ENCODE measurements at places on chromosomes 1 and 21.

DNA sequence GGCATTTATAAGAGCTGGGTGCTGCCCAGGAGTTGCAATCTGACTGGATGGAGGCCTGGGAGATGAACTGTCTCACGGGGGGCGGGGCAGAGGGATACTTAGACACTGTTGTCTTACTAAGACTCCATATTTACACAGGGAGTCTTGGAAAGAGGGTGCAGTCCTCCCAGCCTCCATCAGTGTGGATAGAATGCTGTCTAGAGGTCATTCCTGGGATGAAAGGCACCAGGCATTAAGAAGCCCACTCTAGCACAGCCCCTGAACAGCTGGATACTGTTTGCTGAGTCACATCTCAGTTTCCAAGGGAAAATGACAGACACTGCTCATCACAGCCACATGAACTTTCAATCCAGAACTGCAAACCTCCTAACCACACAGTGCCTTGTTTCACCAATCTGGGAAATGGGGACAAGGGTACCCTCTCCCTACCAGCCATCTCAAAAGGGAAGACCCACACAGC, 43.3 kb downstream of the SSBP3 start:
- no peak for DNase-seq

DNA sequence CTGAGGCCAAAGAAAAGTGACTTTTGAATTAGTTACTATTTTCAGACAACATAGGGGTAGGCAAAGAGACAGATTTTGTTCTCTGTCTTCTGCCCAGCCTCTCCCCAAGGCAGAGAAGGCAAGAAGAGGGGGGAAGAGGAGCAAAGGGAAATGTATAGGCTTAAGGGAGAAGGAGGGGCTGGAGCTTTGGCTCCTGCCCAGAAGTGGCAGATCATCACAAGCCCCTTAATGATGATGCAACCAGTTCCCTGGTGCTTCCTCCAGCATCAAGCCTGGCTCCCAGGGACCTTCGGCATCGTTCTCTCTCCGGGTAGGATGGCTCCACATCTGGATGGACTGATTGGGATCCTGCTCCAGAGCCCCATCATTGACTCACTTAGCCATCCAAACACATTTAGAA, 112.8 kb downstream of the KCND3 start:
- no peak for DNase-seq

- peak; percentile 50 for DNase-seq
Observed at GRCh38 chr1:245235156-245235555, 80.4 kb downstream of the KIF26B start.

GRCh38 chr1:163535807-163536206, 214.1 kb downstream of the NUF2 start:
- DNase-seq: peak; percentile 4

DNA sequence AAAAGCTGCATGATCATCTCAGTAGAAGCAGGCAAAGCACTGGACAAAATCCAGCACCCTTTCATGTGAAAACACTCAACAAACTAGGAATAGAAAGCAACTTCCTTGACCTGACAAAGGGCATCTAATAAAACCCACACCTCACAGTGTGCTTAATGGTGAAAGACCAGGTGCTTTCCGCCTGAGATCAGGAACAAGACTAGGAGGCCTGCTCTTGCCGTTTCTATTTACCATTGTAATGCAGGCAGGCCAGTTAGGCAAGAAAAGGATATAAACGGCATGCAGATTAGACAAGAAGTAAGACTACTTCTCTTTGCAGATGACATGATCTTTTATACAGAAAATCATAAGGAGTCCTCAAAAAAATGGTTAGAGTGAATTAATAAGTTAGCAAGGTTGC, 37.2 kb downstream of the SLC37A1 start:
- no peak for DNase-seq

- DNase-seq: no peak
Observed at GRCh38 chr1:179925922-179926849, 28.4 kb upstream of the CEP350 start.

DNA sequence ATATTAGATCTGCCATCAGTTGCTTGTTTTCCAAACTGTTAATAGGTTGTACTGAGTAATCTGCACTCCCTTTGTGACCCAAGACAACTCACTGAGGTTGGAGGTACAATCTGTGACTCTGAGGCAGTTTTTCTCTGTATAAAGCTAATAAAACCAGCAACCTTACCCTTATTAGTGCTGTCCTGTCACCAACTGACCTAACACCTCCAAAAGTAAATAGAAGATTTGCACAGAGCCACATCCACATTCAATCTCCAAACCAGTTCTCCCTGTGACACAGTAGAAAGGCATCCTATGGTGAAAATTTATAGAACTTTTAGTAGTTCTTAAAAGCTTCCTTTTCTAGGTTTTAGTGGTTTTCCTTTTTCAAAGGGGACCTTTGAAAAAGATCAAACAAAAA, 140.4 kb upstream of the ADGRL2 start:
- DNase-seq: no peak

DNA sequence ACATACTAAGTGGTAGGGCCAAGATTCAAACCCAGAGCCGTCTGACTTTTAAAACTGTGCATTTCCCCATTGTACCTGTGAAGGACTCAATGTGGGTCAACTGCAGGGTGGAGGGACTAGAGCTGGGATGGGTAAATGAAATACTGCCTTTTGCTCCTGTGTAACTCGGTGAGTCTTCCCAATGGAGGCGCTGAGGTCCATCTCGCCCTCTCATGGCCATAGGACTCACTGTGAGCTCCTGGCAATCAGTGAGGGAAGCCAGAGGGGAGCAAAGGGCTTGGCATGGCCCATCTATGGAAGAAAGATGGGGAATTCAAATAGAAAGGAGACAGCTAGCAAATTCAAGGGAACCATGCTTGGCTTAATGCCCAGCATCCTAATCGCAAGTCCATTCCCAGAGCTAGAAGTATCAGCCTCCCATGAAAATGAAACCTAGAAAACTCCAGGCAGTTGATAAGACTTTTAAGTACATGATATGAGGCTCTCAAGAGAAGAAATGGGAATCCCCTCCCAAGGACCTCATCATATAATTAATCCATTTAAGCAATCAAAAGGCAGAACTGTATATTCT, 25.4 kb upstream of the CGN start:
- peak; percentile 29 for DNase-seq

DNA sequence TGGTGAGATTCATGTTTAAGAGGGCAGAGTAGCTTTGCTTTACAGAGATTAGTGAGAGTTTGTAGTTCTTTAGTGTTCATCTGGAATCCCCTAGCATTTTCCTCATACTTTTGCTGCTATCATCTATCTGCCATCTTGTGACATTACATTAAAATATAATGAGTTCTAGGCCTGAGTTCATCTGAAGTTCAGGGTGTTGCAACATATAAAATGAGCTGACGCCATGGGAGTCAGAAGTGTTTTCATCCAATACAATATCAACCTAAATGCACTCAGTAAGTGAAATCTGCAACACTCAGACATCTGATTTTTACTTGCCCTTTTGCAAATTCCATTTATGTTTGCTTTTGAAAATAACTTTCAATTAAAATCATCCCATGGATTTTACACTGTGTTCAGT, 153.8 kb downstream of the NTNG1 start:
- DNase-seq: no peak

DNA sequence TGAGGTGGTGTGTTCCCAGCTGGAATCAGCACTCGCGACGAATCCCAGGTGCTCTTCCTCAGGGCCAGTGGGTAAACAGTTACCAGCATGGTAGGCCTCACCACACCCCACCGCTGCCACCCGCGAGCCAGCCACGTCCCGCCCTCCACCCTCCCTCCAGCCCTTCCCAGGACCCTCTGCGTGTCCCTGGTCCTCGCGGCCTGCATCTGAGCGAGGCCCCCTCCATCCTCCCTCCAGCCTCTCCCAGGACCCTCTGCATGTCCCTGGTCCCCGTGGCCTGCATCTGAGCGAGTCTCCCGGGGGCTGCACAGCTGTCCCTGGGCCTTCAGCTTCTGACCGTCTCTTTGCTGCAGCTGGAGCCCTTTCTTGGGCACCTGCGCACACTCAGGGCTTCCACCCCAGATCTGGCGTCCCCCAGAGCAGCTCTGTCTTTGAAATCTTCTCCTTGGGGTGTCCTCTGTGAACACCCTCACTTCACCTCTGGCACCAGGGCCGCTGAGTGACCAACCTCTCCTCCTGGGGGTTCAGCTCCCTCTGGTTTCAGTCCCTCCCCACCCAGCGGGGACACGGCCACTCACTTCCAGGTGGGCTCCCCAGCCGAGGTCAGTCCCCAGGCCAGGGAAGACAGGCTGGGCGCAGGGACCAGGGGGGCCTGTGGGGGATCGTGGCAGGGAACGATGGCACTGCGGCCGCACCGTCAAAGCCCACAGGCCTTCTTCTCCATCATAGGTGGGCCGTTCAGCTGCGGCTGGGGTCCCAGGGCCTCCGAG, 57.8 kb upstream of the COL6A2 start:
- DNase-seq: no peak

GRCh38 chr1:205578780-205579571, 52.8 kb downstream of the ELK4 start:
- DNase-seq: no peak

GRCh38 chr21:46000182-46000730, 18.7 kb downstream of the COL6A1 start:
- DNase-seq: no peak

DNA sequence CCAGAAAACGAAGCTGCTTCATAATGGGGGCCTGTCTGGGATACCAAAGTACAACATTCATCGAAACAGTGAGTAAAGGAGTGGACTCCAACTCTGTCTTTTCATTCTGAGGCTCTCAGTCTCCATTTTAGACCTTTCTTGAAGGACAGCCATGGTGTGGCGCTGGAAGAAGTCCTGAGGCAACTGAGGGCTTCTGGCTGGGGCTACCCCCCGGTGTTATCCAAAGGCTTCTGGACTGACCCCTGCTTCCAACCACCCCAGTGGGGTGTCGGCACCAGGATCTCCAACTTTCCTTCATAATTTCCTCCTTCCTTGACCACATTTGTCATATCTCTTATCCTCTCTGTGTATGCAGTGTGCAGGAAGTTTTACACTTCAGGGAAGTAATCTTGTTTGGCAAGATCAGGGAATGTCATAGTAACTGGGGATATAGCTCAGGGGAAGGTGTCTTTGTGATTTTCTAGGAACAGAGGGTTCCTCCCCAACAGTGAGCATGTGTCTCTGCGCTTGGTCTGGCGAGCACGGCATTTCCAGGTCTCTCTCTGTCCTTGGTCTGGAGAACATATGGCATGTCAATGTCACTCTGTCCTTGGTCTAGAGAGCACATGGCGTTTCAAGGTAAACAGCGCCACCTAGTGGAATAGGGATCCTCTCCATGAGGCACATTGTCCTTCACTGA, 19.4 kb upstream of the BSDC1 start:
- DNase-seq: peak; percentile 94

DNA sequence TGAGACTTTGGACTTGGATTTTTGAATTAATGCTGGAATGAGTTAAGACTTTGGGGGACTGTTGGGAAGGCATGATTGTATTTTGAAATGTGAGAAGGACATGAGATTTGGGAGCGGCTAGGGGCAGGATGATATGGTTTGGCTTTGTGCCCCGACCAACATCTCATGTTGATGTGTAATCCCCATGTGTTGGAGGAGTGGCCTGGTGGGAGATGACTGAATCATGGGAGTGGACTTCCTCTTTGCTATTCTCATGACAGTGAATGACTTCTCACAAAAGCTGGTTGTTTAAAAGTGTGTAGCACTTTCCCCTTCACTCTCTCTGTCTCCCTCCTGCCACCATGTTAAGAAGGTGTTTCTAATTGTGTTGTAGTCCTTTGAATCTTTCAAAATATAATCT, 9.3 kb upstream of the PHGDH start:
- no peak for DNase-seq

DNA sequence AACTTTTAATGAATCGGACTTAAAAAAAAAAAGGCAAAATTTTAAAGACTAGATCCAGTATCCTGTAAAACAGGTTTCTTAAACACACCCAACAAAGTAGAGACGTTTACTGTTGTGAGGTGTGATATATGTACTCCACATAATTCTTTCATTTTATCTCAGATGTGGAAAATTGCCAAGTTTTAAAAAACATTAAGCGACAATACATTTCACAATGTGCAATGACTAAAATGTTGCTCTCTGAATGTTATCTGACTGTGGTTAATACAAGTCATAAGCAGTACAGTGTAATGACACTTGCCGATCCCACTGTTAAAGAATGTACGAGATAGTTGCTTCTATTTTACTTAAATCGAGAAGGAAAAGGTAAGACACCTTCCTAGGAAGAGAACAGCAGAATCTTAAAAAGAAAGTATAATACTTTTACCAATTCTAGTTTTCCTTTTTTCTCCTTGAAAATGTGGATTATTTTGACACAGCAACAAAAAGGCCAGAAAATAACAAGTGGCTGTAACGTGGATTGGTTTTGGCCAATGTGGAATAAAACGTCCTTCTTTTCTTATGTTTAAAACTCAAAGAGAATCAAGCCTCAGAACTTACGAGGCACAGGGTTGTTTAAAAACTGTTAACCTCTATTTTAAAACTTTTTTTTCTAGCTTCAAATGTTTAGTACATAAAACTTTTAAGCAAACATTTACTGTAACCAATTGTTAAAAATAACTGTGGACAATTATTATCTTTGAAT, 51.4 kb downstream of the TP53BP2 start:
- no peak for DNase-seq

DNA sequence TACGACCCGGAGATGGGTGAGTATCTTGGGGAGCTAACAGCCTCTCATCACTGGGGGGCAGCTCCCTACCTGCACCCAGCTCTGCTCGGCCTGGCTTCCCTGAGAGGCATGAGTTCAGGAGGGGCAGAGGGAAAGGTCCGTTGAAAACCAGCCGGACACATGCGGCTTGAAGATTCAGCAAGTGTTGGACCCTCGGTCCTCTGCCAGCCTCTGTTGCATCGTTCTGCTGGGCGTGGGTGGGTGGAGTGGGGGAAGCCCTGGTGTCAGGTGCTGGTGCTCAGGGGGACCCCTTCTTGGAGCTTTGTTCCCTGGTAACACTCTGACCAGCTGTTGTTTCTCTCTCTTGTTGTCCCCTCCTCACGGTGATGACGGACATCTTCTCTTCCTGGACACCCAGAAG, 20.9 kb downstream of the PSEN2 start:
- no peak for DNase-seq

DNA sequence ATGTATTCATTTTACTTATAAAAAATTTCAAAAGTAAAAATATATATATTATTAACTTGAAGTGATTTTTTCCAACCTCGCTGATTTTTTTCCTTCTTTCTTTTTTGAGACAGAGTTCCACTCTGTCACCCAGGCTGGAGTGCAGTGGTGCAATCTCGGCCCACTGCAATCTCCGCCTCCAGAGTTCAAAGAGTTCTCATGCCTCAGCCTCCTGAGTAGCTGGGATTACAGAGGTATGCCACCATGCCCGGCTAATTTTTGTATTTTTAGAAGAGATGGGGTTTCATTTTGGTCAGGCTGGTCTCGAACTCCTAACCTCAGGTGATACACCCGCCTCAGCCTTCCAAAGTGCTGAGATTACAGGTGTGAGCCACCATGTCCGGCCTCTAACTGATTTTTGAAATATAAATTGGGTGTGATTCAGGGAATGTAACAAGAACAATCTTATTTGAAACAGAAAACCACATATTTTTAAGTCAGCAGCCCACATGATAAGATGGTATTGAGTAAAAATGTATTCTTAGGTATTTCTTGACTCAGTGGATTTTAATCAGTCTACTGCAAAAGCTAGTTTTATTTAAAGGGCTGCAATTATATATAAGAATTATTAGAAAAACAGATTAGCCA, 30.0 kb downstream of the ZBTB8B start:
- DNase-seq: no peak
